Glomerular endothelial cell (primary cell): ENCODE measurements at places on chromosomes 11 and 22.

- no peak for DNase-seq
Measured at GRCh38 chr22:49793296-49793695, 34.4 kb downstream of the BRD1 start.

DNA sequence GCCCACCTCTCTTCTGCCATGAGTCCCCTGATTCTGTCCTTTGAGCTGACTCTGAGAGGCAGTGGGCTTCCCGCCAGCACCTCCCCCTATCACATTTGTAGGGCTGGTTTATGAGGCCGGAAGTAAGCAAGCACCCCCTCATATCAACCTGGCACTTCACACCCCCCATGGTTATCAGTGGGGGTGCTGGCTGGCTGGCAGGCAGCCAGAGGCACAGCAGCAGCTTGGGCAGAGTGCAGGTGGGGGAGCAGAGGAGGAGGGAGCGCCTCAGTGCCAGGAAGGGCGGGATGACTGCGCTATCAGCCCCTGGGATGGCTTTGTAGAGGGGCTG lies 22.9 kb upstream of the CHRM4 start:
- no peak for DNase-seq

GRCh38 chr11:63938479-63939396 lies at the start of gene NAA40:
Gene NAA40 (plus strand): TSS chr11:63939002. CDS start chr11:63939097, 95 bp downstream.
- peak; percentile 37 for DNase-seq

DNA sequence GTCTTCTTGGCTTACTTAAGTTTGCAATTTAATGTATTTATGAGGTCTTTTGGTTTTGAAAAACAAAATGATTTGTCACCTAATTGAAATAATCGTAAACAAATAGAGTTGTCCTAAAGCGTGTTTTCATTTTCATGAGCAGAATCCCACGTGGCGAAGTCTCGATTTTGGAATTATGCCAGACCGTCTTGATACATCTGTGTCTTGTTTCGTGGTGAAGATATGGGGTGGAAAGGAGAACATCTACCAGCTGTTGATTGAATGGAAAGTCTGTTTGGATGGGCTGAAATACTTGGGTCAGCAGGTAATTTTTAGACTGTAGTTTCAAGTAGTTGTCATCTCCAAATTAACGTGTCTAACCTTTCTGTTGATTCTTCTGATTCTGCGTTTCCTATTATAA lies 64.7 kb downstream of the UVRAG start:
- no peak for DNase-seq
